ENCODE measurements at places on chromosomes 3 and 15. TPM values are rescaled to one million over a fixed set of nuclear protein-coding genes. Genes with fewer than 3 reads are reported as not detected.

GASK1A gene
- 0.54 TPM for total RNA-seq

DNA sequence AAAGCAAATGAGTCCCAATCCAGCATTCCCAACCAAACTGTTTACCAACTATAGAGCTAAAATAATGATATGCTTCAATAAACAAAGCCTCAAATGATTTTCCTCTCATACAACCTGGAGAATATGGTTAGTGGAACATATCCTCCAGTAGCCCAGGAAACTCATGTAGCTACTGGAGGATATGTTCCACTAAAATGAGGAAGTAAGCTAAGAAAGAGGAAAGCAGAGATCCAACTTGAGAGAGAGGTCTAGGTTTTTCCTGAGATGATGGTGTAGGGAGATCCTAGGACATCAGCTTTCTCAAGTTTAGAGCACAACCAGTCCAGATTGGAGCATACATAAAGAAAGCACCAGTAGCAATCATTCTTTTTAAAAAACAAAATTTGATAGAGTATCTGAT lies 44.6 kb upstream of the SLC4A7 start:
- no peak for ATAC-seq

DNA sequence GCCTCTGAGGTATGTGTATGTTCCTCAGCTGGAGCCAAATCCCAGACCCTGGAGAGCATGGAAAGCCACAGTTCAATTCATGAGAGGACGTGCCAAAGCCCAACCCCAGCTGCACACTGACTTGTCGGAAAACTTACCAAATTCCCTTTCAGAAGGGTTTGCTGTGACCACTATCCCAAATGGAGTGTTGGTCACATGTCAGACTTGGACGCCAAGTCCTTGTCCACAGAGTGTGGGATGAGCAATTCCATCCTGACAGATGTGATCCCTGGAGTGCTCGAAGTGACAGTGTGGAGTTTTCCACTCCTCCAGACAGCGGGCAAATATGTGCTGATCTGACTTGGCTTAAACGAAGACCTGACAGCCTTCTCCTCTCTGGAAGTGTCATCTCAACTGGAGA lies 71.2 kb downstream of the RORA start:
- ATAC-seq, result no peak

GRCh38 chr3:106837616-106838015 lies 539.6 kb upstream of the CCDC54 start:
- ATAC-seq, result no peak

GRCh38 chr15:52013151-52013791 lies 5.7 kb upstream of the MAPK6 start:
- ATAC-seq, result no peak

- no peak for ATAC-seq
Measured at GRCh38 chr15:70495991-70496599, 267.3 kb downstream of the UACA start.

DNA sequence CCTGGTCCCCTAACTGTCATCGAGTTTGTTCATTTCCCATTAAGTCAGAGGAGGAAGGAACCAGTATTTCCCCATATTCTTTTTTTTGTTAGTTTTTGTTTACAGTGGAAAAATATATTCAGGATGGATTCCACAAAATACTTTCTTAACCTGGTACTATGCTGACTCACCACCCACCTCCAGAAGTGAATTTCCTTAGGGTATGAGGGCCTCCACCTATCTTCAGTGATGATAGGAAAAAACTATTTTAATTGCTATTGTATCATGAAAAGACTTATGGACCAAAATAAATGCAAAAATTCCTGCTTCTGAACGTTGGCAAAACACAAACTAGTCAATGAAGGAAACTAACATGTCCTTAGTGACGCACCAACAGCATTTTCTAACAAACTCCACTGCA lies 64.2 kb upstream of the FOXP1 start:
- ATAC-seq, result no peak

- no peak for ATAC-seq
Measured at GRCh38 chr15:70643106-70643782, 120.1 kb downstream of the UACA start.
